ENCODE measurements at places on chromosomes 3 and 15.

- no peak for DNase-seq
Observed at GRCh38 chr3:190326361-190326760, 4.1 kb upstream of the CLDN1 start.

DNA sequence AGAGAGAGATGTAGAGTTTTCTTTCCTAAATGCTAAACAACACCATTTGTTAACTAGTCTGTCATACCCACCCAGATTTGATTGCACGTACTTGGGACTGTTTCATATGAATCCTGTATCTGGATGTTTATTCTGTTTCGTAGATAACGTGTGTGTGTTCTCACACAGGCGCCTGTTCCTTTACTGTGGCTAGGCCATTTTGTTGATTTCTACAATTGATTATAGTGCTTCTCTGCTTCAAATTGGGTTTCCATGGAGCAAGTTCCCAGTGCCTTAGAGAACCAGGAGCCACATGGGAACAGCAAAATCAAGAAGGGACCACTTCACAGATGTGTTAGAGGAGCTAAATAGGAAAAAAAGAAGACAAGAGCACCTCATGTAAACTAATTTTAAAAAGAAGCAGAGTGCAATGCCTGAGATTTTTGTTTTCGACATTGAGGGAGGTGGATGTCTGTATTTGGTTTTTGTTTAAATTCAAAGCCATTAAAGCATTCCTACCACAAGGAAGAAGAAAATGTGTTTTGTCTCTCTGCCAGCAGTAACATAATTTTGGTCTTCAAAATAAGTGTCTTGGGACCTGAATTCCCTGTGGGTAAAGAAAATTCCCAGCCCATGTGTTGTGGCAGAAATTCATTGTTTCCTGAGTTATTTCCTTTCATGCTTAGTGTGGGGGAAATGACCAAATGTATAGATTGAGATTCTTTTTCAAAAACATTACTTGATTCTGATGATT lies 424.0 kb upstream of the C2CD4B start:
- DNase-seq: no peak

DNA sequence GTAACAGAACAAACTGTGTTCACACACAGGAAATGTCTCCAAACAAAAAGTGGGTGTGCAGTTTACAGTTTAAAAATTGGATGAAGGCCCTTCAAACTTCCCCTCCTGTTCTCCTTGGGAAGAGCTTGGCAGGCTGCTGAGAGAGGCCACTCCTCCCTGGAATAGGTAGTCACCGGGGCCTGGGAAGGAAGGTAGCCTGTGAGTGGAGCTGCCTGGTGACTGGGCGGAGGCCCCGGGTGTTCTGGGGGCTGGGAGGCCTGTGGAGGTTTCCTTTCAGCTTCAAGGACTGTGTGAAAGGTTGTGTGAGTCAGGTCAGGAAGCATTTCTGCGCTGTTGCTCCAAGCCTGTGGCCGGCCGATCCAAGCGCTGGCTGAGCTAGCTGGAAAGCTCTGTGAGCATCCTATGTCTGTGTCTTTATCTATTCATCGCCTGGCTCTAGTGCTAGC lies 14.1 kb downstream of the SLCO3A1 start:
- peak; percentile 28 for DNase-seq

DNA sequence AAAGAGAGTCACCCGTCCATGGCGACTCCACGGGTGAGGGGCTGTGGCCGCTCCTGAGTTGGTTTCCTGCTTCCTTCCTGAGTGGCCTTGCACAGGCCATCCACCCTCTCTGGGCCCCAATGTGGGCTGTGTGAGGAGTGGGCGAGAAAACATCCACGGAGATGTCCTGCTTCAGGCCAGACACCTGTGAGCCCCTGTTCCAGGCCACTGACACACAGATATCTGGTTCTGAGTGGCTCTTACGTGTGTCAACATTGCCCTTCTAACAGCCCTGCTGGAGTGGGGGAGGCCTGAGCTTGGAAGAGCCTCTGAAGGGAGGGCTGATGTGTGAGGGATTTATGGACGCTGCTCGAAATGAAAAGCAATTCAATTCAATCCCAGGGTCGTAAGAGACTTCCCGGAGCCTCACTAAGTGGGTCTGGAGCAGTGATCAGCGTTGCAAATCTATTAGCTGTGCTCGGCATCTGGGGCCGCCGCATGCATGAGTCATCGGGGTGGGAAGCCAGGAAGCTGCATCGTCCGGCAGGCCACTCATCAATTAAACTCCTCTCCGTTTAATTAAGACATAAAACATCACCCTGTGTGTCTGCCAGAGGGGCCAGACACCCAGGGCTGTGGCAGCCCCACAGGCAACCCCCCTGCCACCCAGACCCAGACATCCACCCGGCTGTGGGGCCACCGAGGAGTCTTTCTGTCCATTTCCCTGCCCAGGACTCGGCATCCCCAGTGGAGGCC lies 20.0 kb upstream of the PRR23E start:
- no peak for DNase-seq

DNA sequence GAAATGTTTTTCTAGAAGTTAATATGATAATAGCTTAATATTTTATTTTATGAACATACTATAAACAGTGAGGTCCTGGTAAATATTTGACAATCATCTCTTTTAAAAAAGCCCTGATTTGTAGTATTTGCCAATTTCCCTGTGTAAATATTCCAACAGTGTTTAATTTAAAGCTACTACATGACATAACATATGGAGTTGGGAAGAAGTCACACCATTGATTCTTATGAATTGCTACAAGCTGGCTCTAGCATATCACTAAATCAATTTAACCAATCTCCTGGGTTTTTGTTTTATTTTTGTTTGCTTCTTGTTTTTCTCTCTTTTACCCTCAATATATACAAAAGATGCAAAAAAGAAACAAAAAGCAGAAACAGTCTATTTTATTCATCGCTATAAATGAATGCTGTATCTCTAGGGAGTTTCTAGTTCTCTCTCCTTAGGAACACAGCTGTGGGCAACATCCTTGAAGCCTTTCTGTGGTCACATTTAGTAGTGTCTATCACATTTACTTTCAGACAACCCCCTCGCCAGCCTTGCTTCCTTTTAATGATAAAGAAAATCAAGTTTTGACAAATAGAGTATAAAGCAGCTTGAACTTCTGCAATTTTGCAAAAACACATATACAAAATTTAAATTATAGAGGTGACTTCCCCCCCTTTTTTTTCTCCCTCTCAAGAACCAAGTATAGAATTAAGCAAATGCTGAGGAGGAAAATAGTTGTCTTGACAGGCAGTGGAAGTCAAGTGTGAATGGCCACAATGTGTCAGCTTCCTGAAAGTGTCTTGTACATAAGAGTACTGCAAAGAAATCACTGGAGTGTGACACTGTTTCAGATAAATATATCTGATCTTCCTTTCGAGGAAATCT lies 21.4 kb downstream of the CCR1 start:
- DNase-seq: no peak

DNA sequence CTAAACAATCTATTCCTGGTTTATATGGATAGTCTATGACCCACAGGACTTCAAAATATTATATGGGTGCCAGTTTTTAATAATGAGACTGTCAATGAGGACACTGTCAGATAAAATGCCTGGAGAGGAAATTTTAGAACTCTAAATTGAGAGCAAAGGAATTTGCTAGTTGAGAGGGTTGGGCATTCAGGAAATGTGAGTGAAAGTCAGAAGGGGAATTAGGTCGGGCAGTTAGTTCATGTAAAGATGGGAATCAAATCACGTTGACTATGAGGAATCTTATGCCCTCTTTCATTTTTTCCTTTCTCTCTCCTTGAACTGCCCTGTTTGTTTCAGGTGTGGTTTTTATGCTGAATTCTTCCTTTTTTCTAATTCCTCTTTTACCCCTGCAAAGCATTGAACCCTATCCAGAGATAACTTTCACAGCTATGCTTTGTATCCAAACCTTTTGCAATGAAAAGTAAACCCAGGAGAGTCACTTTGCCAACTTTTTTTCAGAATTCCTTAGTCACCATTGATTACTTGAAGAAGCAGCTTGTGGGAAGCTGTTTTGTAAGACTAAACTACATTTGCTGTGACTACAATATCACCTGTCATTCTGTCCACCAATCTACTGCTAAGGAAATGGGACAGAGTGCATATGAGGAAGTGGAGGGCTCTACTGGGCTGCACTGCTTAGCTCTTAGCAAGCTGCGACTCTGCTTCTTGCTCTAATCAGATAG lies 27.8 kb downstream of the CHP1 start:
- no peak for DNase-seq

- no peak for DNase-seq
Observed at GRCh38 chr3:53777468-53777867, 68.8 kb downstream of the CHDH start.

GRCh38 chr3:55483196-55484095 lies 3.7 kb downstream of the WNT5A start:
- no peak for DNase-seq

GRCh38 chr15:88748651-88749050 lies 54.6 kb upstream of the ACAN start:
- DNase-seq: no peak

- no peak for DNase-seq
Observed at GRCh38 chr15:90031231-90031791, 30.2 kb downstream of the ZNF710 start.

DNA sequence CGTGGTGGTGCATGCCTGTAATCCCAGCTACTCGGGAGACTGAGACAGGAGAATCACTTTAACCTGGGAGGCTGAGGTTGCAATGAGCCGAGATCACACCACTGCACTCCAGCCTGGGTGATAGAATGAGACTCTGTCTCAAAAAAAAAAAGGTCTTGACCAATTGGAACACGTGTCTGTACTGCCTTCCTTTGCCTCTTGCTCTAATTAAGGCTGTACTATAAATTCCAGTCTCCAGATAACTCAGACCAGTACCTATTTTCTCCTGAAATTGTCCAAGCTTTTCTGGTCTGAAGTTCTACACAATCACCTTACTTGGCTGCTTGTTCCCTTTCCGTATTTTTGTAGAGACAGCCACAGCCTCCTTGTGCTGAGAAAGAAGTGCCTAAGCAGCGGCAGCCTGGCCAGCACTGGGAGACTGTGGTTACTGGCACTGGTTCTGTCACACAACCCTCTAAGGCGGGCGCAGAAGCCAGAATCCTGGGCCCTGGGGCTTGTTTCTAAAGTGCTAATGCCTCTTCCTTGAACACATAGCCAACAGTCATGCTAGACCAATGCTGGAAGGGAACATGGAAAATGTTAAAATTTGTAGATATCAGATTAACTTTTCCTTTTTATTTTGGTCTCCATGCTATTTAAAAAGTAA lies 6.2 kb upstream of the CEP70 start:
- DNase-seq: no peak

DNA sequence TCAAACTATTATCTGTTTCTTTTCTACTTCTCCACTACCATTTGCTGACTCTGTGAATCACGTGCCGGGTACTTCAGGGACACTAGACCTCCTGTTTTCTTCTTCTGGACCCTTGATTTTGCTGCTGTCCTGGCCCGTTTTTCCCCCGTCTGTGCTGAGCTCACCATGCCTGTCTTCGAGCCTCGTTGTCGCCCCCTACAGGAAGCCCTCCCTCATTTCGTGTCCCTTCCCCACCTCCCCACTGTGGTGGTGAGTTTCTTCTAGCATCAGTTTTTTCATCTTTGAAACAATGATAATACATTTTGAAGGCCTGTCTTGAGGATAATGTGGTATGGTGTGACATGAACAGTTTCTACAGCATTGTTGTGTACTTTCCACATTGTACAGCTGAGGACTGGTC lies 12.8 kb downstream of the GABRG3 start:
- peak; percentile 65 for DNase-seq

DNA sequence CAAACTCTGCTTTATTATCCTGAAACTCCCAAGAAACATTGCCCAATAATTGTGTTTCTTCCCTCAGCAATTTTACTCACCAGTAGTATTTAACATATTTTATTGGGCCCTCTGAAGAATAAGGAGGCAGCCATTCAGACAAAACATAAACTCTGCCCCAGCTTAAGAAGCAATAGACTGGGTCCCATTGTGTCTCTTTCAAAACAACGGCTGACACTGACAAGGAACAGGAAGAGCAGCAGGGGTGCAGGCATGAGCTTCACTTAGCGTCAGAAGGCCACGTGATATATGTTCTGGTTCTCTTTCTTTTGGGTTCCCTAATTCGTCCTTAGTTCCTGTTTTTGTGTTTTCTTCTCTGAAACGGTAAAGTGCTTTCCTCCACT lies 242.3 kb downstream of the FHIT start:
- no peak for DNase-seq

DNA sequence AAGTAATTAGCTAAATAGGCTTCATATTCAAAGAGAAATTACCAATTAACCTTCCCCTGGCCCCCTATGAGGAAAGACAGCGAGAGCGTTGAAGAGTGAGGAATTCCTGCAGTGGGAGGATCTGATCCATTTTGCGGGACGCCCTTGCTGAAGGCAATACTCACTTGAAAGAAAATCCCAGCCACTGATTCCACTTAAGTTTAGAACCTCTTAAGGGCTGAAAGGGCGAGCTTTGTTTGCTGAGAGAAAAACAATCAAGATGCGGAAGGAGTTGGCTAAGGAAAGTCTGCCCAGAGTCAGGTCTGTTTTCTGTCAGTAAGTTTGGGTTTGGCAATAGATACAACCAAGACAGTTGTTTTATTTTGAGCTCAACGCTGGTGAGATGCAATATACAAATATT lies 102.8 kb upstream of the GBE1 start:
- DNase-seq: peak; percentile 17

- DNase-seq: no peak
Observed at GRCh38 chr3:156837115-156837514, 11.0 kb downstream of the LEKR1 start.

- no peak for DNase-seq
Observed at GRCh38 chr3:42653560-42654330, at the start of gene ZBTB47. Gene ZBTB47 (plus strand): TSS chr3:42653697. CDS start chr3:42658356, 4,659 bp downstream.

- no peak for DNase-seq
Observed at GRCh38 chr3:98920166-98920565, 18.7 kb upstream of the DCBLD2 start.

DNA sequence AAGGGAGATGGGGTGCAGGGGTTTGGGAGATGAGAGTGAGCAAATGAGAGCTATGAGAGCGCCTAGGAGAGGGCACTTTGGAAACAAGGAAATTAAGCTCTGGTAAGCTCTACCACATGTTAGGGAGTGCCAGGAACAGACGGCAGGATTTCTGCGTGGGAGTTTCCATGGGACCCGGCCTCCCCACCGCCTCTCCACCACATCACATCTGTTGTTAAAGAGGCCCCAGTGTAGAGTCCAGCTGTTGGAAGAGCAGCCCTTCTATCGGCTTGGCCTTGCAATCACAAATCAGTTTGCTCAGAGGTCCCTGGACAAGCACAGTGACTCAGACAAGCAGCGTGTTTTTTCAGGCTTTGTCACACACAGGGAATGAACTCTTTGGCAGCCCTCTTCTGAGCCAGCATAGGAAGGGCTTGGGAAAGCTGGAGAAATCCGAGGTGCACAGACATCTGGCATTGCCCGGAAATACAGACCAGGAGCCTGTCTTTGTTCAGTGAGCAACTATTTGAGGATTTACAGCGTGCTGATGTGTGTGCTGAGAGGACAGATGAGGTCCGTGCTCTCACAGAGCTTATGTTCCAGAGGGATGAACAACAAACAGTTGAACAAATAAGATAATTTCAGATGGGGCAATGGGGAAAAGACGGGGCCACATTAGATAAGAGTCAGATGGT lies 370.6 kb upstream of the PROK2 start:
- DNase-seq: no peak

DNA sequence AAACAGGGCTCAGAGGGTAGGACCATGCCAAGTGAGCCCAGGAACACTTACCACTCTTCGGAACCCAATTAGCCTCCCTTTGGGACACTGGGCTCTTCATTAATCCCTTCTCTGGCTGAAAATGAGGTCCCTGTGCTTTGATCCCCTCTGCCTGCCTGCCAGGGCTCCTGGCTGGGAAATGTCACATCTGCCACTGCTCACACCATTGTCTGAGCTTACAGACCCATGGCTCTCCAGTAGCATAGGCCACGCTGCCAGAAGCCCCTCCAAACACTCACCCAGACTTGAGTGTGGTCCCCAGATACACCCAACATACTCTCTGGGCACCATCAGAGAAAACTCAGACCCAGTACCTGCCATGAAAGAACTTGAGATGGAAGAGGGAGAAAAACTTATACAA lies 287.3 kb downstream of the XXYLT1 start:
- no peak for DNase-seq

Data from WTC11 (cell line).